MM.1S (cell line): ENCODE measurements at places on chromosomes 5 and 9.

DNA sequence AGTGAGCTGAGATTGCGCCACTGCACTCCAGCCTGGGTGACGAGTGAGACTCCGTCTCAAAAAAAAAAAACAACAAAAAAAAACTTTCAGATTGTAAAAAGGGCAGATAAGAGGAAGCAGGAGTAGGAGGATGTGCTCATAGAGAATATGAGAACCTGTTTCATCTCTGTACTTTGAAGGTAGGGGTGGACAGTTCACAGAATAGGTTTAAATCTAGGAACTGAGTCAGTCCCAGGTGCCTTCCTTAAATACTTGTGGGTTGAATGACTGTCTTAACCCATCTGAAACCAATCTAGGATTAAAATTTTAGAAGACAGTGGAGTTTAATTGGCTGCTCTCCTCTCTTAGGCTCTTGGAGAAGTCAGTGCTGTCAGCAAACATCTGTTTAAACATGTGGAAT is 12.4 kb downstream of the POLK start:
- peak; percentile 38 for DNase-seq
- H3K36me3 ChIP-seq: no peaks in the 10 kb centered on the region; the same call in 1 of the 2 replicates
- no peaks in the 10 kb centered on the region for H3K27me3 ChIP-seq
- H3K4me1 ChIP-seq: peaks cover 24% of the 10 kb centered on the region
- peak overlapping the region; percentile 47; the same call in 1 of the 2 replicates for H3K27ac ChIP-seq

DNA sequence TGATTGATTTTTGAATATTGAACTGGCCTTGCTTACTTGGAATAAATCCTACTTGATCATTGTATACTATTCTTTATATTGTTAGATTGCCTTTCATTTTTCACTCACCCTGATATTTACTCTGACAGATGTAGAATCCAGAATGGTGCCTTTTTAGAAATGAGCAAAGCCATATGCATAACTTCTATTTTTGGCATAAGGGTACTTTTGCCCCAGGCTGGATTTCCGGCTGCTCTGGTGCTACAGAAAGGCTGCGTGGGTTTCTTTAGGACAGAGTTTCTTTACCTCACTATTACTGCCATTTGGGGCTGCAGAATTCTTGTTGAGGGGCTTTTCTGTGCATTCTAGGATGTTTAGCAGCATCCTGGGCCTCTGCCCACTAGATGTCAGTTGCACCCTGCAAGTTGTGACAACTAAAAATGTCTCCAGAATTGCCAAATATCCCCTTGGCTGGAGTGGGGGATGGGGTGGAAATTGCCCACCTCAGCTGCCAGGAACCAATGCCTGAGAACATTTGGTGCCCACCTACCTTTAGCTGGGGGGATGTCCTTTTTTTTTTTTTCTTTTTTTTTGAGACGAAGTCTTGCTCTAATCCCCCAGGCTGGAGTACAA is 50.1 kb downstream of the SLC36A1 start:
- no peak for DNase-seq
- no peaks in the 10 kb centered on the region for H3K4me1 ChIP-seq
- H3K27ac ChIP-seq: no peak overlapping the region
- H3K27me3 ChIP-seq: no peaks in the 10 kb centered on the region

GRCh38 chr9:76414661-76415060 is 20.4 kb upstream of the RFK start:
- H3K4me3 ChIP-seq: no peak overlapping the region
- H3K27ac ChIP-seq: no peak overlapping the region
- H3K27me3 ChIP-seq: no peaks in the 10 kb centered on the region
- H3K36me3 ChIP-seq: no peaks in the 10 kb centered on the region

DNA sequence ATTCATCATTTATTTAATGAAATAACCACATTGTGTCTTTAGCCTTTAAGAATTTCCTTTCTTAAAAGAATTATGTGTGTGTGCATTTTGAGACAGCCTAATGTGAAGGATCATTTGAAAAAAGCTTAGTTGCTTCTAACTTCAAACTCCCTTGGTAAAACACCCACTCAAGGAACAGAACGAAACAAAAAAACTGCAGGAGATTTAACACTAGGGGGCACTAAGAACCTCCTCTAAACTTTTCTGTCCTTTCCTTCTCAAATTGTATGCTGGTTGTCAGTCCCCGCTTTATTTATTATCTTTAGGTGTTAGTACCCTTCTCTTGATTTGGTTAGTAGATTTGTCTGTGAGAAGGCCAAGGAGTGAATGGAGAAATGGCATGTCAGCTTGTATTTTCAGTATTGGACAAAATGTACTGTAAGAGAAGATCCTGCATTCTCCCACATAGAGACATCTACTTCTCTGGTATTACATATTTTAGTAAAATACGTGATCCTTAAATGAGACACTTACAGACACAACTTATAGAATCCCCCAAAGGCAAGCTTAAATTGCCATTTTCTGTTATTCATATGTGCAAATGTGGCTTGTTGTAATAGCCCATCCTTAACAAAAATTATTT is 229.7 kb downstream of the MRPS30 start:
- no peaks in the 10 kb centered on the region for H3K36me3 ChIP-seq
- H3K27me3 ChIP-seq: no peaks in the 10 kb centered on the region
- no peaks in the 10 kb centered on the region for H3K4me1 ChIP-seq
